Stimulated activated CD8-positive, alpha-beta memory T cell treated with anti-CD3 and anti-CD28 coated beads, Interleukin-2, amount 100 ng/mL, for 1 hour (primary cell): ENCODE measurements at places on chromosomes 2 and 18.

DNA sequence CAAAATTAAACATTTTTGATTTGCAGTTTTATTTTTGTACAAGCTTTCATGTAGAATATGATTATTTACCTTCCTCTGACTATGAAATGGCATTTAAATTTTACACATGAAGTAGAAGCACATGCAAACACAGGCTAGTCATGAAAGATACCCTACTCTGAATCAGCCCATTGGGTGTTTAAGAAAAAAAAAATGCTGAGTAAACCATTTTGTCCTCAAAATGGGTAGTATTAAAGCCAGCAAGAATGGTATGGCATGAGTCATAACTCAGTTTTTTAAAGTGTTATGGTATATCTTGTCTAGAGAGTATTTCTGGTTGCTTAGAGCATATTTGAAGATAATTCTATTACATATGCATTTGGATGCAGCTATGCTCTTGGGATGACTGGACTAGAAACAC lies 55.0 kb downstream of the PKP4 start:
- no peak for DNase-seq

GRCh38 chr2:776487-776886 lies 99.3 kb upstream of the TMEM18 start:
- no peak for DNase-seq

- no peak for DNase-seq
Observed at GRCh38 chr2:160068906-160069305, 6.5 kb upstream of the PLA2R1 start.

DNA sequence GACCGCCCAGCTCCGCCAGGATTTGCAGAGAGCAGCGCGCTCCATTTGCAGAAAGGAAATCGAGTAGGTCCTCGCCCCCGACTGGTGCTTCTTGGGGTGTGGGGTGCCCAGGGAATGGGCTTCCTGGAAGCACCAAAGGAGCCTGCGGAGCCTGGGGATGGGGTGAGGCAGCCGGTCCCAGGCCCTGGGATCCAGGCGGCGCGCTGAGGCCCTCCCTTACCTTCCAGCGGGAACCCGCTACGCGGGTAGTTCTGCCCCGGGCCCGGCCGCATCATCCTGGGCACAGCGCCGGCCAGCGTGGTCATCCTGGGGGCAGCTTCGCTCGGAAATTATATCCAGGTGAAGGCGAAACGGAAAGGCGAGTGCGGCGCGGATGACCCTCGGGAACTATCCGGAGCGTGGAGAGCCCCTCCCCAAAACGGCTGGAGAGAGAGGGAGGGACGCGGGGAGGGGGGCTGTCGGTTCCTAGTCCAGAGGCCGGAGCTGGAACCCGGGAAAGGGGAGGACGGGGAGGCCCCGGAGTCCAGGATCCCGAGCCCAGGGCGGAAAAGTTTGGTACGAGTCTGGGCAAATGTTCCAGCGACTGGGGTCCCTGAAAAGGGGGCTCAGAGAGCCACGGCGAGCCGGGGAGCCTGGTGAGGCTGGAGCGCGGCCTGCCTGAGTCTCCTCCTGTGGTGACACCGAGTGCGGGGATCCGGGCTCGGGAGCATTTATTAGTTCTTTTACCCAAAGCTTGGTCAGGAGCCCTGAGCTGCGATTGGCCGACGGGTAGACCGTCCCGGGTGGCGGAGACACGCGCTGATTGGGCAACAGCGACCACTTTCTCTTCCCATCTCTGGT lies at the start of gene PAX3:
Gene PAX3 (minus strand): TSS at position 688 of the 840 bp plus-strand sequence. CDS start 383 bp downstream, at position 305.
- no peak for DNase-seq

GRCh38 chr2:224751996-224752698 lies 36.0 kb upstream of the CCDC195 start:
- DNase-seq: no peak

- DNase-seq: no peak
Observed at GRCh38 chr18:56702946-56703345, 51.8 kb downstream of the WDR7 start.

DNA sequence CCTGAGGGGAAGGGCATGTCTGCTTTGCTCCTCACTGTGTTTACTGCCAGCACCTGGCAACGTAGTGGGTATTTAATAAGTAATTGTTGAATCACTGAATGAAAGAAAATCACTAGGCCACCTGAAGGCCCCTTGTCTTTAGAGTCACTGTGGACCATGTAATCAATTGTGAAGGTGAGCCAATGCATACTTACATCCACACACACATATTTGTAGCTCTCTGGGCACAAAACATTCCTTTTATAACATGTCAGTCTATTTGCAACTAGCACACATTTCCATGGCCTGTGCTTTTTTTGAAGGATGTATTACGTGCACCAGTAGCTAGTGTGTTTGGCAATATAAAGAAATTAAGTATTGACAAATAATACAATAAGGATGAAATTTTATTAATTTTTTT lies 11.2 kb downstream of the ATP8B1 start:
- no peak for DNase-seq

DNA sequence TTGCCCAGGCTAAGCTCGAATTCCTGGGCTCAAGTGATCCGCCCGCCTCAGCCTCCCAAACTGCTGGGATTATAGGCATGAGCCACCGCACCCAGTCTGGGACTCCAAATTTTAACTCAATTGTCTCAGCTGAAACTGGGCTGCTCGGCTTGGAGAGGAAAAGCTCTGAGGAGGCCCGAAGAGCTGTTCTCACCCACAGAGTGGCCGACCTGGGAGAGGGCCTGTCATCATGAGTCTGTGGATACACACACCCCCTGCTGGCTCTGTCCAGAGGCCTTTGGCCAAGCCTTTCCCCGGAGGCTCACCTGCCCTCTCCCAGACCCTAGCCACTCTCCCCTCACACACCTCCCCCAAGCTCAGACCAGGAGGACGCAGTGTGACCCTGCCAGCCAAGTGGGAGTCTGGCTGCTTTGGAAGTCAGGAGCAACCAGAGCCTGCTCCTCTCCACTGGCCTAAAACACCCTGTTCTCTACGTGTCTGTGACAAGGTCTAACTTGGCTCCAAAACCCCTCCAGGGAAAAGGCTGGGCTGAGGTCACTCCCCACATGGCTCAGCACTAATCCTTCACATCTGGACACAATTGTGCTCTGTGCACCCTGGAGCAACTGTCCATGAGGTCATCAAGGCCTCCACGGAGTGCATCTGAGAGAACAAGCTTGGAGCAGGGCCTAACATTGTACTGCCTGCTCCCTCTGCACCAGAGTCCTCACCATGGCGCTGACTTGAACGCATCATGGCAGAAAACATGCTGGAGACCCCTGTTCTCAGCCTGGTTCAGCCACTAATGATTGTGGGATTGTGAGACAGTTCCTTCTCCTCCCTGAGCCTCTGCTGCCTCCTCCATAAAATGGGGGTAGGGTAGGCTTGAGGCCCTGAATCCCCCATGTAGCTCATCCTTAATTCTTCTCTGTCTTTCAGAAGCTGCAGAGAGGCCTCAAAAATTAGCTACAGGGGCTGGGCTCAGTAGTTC lies 49.9 kb upstream of the RAB6C start:
- DNase-seq: no peak

GRCh38 chr2:27379836-27380625 lies 503 bp downstream of the ZNF513 start:
- DNase-seq: no peak

DNA sequence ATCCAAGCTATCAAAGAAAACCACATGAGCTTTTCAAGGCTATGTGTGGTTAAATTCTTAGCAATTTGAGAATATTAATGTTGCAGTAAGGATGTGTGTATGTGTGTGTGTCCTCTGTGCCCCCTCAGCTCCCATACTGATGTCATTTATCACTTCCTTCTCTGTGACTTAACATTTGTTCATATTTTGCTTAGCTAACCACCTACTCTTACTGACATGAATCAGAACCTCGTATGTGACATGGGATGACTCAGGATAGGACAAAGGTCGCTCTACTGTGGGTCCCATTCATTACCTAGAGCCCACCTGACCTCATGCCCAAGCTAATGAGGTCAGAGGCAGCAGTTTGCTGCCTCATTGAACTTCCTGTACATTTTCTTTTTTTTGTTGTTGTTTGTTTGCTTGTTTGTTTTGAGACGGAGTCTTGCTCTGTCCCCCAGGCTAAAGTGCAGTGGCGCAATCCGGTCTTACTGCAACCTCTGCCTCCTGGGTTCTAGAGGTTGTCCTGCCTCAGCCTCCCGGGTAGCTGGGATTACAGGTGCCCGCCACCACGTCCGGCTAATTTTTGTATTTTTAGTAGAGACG lies 36.3 kb downstream of the MOGAT1 start:
- DNase-seq: no peak

DNA sequence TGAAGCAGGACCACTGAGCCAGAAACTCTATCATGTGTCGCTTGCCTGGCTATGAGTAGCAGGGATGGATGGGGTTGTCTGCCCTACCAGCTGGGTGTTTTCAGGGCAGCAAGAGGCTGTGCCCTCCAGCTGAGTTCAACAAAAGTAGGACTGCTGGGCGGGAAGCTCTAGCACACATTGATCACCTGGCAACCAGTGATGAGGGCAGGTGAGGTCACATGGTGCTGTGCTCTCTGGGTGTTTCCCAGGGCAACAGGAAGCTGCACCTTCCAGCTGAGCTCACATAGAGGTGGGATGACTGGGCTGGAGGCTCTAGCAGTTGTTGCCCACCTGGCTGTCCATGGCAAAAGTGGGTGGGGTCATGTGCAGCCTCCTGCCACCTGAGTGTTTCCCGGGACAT lies 487.3 kb upstream of the VWC2L start:
- DNase-seq: no peak

DNA sequence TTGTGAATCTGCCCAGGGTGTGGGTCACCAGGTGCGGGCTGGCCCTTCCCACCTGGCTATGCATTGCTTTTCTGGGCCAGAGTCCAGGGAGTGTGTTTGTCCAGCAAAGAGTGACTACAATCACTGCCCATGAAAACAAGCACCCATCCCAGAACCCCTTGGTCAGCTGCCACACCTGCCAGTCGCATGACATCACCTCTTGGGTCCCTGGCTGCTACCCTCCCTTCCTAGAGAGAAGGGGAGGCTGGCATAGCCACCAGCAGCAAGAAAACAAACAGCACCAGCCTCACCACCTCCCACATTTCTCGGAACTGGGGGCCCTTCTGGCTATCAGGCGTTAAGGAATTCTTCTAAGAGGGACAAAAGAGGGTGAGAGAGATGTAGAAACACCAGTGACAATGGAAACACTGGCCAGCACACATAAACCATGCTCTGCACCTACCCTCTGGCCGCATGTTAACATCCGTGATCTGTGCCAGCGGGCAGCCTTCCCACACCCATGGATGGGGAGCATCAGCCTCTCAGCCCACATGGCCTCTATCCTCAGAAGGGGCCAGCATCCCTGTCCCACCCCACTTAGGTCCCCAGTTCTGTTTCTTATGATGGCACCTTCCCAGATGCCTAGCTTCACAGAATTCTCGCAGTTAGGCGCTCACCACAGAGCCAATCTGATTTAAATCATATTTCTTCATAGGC lies 109.7 kb upstream of the GLI2 start:
- no peak for DNase-seq

GRCh38 chr2:1701020-1701419 lies 43.3 kb downstream of the PXDN start:
- no peak for DNase-seq

DNA sequence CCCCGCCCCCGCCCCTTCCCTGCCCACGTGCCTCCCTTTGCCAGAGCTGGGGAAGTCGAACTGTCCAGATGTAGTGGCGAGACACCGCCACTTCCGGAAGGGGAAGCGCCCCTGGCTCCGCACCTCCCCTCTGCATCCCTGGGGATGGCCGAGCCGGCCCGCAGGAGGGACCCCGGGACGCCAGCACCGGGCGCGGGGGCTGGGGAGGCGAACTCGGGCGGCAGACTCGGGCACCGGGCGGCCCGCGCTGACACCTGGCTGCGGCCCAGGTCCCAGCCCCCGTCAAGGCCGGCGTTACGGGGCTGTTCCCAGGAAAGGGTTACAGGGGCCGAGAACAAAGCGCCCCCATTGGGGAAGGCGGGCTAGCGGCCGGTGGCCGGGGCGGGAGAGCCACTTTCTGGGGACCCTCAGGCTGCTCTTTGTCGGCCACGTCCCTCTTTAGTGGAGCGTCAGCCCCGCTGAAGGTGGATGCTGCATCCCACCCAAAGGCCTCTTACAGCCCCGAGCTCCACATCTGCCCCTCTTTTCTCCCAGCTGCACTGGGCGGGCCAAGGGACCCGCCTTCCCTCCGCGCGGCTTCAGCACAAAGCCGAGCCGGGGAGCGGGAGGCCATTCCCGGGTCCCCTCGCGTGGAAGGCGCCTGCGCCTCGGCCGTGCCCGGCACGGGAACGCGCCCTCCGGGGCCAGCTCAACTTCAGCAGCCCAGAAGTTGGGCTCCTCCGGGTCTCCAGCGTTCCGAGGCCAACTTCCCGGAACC lies 1.3 kb downstream of the SDC1 start:
- no peak for DNase-seq

DNA sequence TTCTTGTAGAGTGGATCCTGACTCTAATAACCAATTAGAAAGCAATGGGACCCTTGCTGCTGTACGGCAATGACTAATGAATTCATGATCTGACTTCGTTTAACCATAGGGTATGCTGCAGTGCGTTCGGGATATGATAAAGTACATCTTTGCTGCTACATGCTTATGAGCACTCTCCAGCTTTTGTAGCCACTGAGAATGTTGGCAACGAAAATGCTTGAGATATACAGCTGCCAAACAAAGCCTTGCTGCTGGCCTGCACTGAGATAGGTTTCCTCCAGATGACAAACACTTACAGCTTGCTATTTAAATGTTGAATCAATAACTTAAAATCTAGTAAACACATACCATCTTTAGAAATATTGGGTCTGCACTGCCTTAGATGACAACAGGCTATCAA lies 372.4 kb upstream of the SLC8A1 start:
- DNase-seq: no peak

GRCh38 chr18:68548904-68549870 lies 165.7 kb downstream of the TMX3 start:
- no peak for DNase-seq

GRCh38 chr2:162710287-162710890 lies 128.2 kb downstream of the KCNH7 start:
- DNase-seq: no peak

- no peak for DNase-seq
Observed at GRCh38 chr2:130241041-130241707, 42.9 kb upstream of the TUBA3E start.

GRCh38 chr2:55097461-55098410 lies 47.5 kb upstream of the RTN4 start:
- no peak for DNase-seq

DNA sequence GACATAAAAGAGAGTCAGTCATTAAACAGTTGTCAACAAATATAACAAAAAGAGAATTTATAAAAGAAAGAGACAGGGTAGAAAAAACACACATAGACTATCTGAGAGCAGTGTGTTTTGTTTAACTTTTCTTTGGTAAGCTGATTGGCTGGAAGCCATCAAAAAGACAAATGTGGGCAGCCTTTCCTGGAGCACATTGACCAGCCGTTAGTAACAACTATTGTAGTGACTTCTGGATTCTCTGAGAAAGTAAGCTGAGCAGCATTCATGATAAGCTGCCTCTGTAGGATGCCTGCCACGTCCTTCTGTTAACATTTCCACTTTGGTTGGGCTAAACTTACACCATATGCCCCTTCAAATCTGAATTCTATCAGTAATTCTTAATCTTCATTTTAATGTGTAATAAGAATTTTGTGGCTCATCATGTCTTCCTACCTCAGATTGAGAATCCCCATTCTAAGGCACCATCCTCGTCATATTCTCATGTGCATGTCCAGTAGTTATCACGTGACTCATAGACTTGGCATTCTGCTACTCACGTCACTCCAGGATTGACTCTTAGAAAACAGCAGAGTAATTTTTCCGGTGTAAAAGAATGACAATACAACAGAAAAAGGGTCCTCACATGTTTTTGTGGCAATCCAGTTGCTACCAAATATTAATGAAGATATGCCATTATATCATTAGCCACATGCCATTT lies 43.4 kb upstream of the DNAJC10 start:
- no peak for DNase-seq
